ENCODE measurements at places on chromosomes 11 and 22. TPM values are rescaled to one million over a fixed set of nuclear protein-coding genes. Genes with fewer than 3 reads are reported as not detected.
A peak's percentile ranks its signal among the peaks of the same experiment; 100 is the strongest.

- DNase-seq = no peak
Measured at GRCh38 chr11:129102756-129103155, 89.4 kb downstream of the ARHGAP32 start.

DNA sequence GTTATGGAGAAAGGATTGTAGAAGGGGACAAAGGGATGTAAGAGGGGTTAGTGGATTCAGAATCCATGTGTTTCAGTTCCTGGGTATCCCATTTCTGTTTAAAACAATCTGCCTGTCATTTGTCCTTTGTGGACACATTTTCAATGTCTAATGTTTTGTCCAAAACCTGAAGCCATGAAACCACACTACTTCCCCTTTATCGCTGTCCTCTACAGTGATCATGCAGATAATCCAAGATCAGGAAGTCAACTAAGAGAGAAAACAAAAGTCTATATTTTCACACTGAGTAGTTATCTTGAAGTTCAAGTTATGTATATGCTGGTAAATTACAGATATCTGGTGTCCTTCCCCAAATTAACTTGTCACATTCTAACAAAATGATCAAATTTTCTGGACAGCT is 457.0 kb downstream of the NTM start:
- no peak for DNase-seq

Gene PNPLA2
- total RNA-seq = 121 TPM

- DNase-seq = peak; percentile 87
Measured at GRCh38 chr11:12075822-12076821, 34.3 kb upstream of the MICAL2 start.

GRCh38 chr11:100630898-100631297 is 56.2 kb upstream of the ARHGAP42 start:
- DNase-seq = no peak

DNA sequence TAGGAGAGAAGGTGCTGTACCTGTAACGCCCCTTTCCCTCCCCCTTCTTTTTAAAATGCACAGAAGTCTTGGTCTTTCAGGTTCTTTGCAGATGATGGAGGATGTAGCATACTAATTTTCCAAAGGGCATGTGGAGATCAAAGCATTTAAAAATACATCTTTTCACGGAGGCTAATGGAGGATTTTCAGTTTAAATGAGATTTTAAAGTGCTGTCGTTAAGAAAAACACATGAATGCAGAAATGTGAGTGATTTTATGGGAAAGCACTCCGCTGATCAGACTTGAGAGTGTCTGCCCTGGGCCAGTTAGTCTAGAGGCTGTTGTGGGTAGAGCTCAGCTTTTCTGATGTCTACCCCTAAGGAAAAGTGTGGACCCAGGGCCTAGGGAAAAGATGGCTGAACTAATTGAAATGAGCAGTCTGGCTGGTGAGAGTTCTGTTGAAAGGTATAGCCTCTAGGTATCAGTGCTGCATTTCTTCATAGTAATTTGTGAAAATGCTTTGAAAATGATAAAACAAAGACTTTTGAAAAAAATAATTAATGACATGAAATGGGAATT is 2.5 kb downstream of the AMOTL1 start:
- no peak for DNase-seq

- DNase-seq = no peak
Measured at GRCh38 chr22:39707816-39708215, 137.3 kb downstream of the CACNA1I start.

DNA sequence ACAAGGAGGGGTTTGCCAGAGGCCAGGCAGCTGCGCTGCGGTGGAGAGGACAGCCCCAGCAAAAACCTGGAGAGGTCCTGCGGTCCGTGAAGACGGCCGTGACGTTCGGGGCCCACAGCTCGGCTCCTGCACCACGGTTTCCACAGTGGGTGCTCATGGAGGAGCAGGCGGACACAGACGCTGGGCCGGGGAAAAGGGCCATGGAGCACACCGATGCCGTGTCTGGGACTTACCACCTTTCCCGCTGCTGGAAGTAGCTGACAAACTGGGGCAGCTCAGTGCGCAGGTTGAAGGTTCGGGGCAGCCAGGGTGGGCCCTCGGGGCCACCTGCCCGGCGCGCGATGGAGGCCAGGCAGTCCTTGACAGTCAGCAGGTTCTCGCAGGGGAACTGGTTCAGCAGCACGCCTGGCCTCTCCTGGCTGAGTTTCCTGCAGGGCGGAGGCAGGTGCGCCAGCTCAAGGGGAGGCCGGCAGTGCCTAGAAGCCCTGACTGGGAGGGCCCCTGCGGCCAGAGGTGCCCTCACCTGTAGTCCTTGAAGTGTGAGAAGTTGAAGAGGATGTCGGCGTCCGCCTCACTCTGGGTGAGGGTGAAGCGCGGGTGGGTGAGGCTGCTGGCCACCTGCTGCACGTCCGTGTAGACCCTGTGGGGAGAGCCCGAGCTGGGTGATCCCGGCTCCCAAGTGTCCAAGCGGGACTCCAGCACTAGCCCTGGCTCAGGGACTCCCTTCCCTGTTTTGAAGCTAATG is 12.8 kb downstream of the TTLL12 start:
- DNase-seq = peak; percentile 72

GRCh38 chr22:44753189-44754042 is 1.0 kb downstream of the ARHGAP8 start:
- DNase-seq = no peak

Gene KRTAP5-5
- total RNA-seq = not detected

DNA sequence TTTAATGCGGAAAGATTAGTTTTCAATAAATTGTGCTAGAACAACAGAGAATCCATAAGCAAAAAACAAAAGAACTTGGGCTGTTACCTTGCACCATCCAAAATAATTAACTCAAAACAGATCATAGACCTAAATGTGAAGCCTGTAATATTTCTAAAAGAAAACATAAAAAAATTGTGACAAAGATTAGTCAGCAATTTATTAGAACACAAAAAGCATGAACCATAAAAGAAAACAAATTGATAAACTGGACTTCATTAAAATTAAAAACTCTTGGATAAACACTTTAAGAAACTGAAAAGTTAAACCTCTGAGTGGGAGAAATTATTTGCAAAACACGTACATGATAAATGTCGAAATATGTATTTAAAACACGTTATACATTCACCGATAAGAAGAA is 21.5 kb downstream of the DDI1 start:
- no peak for DNase-seq

GRCh38 chr11:21470521-21470920 is 722.4 kb upstream of the ANO5 start:
- no peak for DNase-seq

GRCh38 chr11:34823639-34824038 is 92.5 kb downstream of the APIP start:
- no peak for DNase-seq

GRCh38 chr11:107824668-107825369 is 33.8 kb downstream of the SLC35F2 start:
- DNase-seq = no peak

- DNase-seq = no peak
Measured at GRCh38 chr11:15817001-15817400, 539.3 kb downstream of the SOX6 start.

- DNase-seq = no peak
Measured at GRCh38 chr11:71173709-71174108, 78.7 kb downstream of the SHANK2 start.

- no peak for DNase-seq
Measured at GRCh38 chr11:46270684-46271083, 6.8 kb upstream of the CREB3L1 start.

GRCh38 chr22:31099386-31099785 is 8.0 kb downstream of the SELENOM start:
- no peak for DNase-seq

GRCh38 chr22:42041784-42042183 is 28.8 kb downstream of the NAGA start:
- DNase-seq = no peak

DNA sequence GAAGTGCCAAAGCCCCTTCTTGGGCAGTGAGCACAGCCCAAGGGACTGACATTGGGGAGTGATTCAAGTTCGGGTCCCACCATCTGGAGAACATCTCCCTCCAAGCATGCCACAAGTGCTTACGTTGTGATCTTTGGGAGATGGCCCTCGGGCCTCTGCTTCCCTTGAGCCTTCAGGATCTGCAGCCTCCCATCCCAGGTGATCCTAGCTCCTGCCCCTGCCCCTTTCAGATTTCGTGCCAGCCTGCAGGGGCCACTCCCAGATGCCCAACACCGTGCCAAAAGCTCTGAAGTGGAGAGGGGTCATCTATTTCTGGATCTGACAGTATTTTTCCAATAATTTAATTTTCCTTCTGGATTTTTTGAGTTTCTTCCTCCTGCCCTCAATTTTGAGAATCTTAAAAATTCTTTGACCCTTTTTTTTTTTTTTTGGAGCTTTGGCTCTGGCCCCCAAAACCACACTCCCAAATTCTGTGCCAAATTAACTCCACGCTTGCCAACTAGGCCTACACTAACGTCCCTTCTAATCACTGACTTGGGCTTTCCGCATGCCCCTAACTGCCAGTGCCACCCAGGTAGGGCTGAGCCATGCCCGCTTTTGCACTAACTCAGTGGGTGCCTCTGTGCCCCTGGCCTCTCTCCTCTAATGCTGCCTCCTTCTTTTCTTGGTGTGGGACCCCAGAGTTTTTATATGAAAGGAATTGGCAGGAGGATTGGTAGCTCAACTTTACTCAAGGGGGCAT is 25.3 kb downstream of the PHLDB1 start:
- DNase-seq = no peak

GRCh38 chr11:12243486-12243885 is 133.1 kb downstream of the MICAL2 start:
- no peak for DNase-seq

Gene CCDC82
- total RNA-seq = 37.4 TPM

DNA sequence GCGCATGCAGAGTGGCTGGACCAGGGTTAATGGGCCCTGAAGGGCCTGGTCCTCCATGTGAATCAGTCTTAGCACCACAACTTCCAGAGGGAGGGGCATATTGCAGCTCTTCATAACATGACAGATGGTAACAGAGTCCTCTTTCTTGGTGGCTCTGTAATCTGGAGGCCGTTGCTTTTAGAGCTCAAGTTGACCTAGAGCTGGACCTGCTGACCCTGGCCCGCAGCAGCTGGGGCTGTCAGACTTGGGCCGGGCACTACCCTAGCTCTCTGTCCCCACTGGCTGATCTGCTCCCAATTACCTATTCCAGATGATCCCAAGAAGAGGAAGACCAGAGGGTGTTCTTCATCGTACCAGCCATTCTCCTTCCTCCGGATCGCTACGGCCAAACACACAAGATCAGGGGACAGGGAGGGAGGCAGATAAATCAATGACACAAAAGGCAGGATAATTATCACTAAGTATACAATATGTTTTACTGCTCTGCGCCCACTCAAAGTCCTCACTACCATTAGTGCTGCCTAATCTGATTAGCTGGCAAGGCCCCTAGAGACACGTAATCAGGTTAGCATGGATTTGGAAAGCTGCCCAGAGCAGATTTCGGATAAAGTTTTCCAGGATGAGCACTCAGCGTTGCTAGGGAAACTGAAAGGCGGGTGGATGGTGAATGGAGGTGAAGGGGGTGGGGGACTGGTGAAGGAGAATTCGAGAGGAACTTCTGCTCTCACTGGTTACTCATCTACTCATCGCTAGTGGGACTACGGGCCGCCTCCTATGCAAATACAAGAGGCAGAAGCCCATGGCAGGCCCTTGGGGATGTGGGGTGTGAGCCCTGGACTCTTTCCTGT is 64.5 kb upstream of the PHOX2A start:
- DNase-seq = no peak

- DNase-seq = no peak
Measured at GRCh38 chr11:57288771-57289579, 35.8 kb downstream of the TNKS1BP1 start.

DNA sequence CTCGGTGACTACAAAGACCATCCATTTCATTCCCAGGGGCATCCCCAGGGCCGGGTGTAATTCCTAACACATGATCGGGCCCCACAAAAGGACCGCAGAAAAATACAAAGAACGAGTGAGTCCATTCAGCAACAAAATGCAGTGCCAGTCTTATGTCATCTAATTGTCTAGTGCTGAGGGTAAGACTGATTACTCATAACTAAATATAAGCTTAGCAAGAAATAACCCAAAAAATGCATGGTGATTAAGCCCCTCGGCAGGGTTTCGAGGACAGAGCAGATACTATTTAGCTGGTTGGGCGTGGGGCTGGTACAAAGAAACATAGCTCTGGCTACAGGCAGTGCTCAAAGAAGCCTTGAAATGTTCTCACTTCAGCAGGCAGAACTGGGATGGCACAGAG is 1078.9 kb downstream of the OPCML start:
- no peak for DNase-seq

GRCh38 chr11:2844116-2844842 is 41.3 kb downstream of the CDKN1C start:
- no peak for DNase-seq

DNA sequence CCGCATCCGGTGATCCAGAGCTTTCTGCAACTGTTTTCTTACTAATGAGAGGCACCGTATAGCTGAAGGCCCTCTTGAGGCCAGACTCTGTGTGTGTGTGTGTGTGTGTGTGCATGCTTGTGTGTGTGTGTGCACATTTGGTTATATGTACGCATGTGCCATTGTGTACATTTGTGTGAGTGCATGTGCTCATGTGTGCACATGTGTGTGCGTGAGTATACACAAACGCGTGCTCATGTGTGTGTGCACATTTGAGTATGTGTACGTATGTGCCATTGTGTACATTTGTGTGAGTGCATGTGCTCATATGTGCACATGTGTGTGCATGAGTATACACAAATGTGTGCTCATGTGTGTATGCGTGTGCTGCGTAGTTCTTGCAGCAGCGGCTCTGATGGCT is 12.3 kb upstream of the FGF19 start:
- no peak for DNase-seq

DNA sequence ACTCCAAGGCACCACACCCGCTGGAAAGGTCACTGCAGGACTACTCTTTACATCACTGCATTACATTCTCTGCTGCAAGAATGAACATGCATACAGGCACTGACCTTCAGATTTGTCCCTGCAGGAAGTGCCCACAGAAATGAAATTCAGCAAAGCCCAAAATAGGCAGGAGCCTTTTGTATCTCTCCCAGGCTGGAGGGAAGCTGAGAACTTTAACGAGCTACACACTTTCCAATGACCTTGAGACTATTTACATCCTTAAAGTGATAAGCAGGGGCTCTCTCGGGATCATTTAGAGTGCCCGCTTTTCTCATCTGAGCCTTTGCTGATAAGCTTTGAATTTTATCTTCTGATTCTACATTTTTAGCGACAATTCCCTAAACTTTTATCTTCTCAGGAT is 12.5 kb downstream of the FEZ1 start:
- no peak for DNase-seq

GRCh38 chr22:40552070-40552469 is 84.4 kb downstream of the MRTFA start:
- DNase-seq = no peak

DNA sequence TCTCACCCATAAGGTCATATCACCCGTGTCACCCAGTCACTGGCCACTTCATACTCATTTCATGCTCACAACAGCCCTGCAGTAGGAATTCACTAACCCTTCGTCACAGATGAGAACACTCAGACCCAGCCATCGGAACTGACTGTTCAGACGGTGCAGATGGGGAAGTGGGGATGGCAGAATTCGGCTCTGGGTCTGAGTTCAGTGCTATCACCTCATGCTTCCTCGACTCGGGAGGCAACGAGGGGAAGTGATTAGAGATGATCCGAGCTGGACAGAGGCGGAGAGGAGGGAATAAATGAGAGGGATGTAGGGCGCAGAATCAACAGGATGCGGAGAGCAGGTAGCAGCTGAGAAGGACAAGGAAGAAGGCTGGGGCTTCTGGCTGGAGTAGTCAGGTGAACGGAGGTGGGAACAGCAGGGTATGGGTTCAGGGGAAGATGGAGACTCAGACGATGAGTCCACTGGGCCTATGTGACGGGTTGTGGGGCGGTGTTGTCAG is 4.7 kb downstream of the B3GNT6 start:
- no peak for DNase-seq

Data from aorta (tissue), 5 donors.